Heart right ventricle (tissue), 16 donors: ENCODE measurements at places on chromosomes 12 and 14. TPM values are rescaled to one million over a fixed set of nuclear protein-coding genes. Genes with fewer than 3 reads are reported as not detected.
A peak's percentile ranks its signal among the peaks of the same experiment; 100 is the strongest.

GRCh38 chr12:132582582-132583410 is 27.6 kb downstream of the LRCOL1 start:
- no peaks in the 10 kb centered on the region for H3K27me3 ChIP-seq
- no peak overlapping the region for H3K27ac ChIP-seq
- no peaks in the 10 kb centered on the region for H3K4me1 ChIP-seq
- H3K36me3 ChIP-seq: no peaks in the 10 kb centered on the region
- H3K4me3 ChIP-seq: peak overlapping the region; percentile 44

- H3K4me3 ChIP-seq: no peak overlapping the region
- H3K27ac ChIP-seq: no peak overlapping the region
- H3K36me3 ChIP-seq: no peaks in the 10 kb centered on the region
- no peak for DNase-seq
- peaks cover 3% of the 10 kb centered on the region for H3K27me3 ChIP-seq
Observed at GRCh38 chr12:31362115-31362758, 36.3 kb upstream of the SINHCAF start.

Gene FAR2
- polyA plus RNA-seq: 2.3 TPM

- no peak overlapping the region for H3K4me3 ChIP-seq
- H3K27me3 ChIP-seq: no peaks in the 10 kb centered on the region
Observed at GRCh38 chr12:114275086-114275485, 130.9 kb downstream of the TBX5 start.

DNA sequence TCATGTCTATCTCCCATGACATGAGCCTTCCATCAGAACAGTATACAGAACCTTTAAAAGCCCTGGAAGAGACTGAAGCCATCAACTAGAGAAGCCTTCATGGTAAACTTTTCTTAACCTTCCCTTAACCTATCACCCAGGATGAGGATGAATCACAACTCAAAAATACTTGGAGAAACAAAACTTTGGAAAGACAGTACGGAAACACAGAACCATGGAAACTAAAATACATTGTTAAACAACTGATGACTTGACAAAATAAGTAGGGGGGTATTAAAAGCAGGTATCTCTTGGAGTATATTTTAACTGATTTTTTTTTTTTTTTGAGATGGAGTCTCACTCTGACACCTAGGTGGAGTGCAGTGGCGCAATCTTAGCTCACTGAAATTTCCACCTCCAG is 8.7 kb downstream of the TM7SF3 start:
- no peaks in the 10 kb centered on the region for H3K4me1 ChIP-seq
- H3K4me3 ChIP-seq: no peak overlapping the region
- H3K36me3 ChIP-seq: no peaks in the 10 kb centered on the region
- H3K27me3 ChIP-seq: no peaks in the 10 kb centered on the region

Gene NEUROD4
- not detected for polyA plus RNA-seq

- no peak overlapping the region for H3K4me3 ChIP-seq
- H3K4me1 ChIP-seq: peaks cover 16% of the 10 kb centered on the region
- no peak overlapping the region for H3K27ac ChIP-seq
- no peak for DNase-seq
- no peaks in the 10 kb centered on the region for H3K27me3 ChIP-seq
Observed at GRCh38 chr14:51780741-51781140, 79.7 kb upstream of the GNG2 start.

DNA sequence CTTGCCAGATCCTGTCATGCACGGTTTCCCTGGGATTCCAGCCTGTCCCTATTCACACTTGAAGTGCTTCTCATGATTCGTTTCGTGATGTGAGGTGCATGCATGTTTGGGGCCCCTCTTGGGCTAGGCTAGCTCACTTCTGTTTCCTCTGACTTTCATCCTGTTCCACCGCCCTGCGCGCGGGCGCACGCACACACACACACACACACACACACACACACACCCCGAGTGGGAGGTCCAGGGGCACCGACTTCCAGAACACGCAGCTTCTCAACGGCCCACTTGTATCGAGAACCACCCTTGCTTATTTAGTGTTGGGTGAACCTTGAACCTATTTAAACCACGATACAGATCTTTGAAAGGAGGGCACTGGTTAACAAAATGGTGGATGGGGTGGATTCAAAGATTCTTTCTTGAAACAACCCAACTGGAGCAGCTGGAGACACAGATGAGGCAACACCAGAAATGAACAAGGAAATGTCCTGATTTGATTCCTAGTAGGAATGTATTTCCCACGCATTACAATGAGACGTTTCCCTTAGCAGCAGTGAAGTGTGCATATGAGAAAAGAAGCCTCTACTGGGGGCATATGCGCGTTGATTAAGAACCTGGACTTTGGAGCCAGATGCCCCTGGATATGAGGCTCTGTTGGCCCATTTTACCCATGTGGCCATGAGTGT is 16.3 kb downstream of the ELK3 start:
- DNase-seq: no peak
- H3K36me3 ChIP-seq: no peaks in the 10 kb centered on the region
- H3K4me1 ChIP-seq: peaks cover 98% of the 10 kb centered on the region
- H3K4me3 ChIP-seq: no peak overlapping the region
- peak overlapping the region; percentile 53 for H3K27ac ChIP-seq
- no peaks in the 10 kb centered on the region for H3K27me3 ChIP-seq

DNA sequence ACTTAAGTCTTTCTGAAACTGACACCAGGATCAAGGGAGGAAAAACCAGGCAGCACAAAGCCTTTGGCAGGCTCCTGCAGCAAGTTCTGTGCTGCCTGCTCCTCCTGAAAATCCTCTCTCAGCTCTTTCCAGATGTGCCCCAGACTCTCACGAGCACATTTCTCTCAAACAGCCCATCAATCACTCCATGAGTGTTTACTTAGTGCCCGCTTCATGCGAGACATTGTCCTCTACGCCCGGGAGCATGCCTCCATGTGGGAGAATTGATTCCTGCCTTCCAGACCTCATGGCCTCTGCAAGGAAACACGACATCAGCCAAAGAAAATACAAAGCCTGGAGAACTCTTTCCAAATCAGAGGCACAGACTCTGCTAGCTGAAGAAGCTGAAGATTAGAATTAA is 46.5 kb upstream of the TSPAN11 start:
- H3K27me3 ChIP-seq: no peaks in the 10 kb centered on the region
- no peak for DNase-seq
- H3K36me3 ChIP-seq: no peaks in the 10 kb centered on the region
- H3K27ac ChIP-seq: no peak overlapping the region

DNA sequence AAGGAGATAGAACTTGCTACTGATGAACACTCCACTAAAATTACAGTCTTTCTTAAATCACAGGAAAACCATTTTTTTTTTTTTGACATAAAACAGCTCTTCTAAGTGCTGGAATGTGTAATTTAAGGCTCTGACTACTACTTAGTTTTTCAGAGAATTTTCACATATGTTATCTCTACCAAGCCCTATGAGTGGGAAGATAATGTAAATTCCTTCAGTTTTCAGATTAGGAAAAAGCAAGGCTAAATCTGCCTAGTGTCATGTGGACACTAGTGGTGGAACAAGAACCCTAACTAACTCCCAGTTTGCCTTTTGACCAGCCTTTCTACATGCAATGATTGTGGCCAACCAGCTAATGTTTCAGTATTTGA is 37.3 kb upstream of the CSRP2 start:
- no peak overlapping the region for H3K4me3 ChIP-seq
- no peak for DNase-seq
- H3K27ac ChIP-seq: peak overlapping the region; percentile 25
- H3K27me3 ChIP-seq: no peaks in the 10 kb centered on the region
- peaks cover 3% of the 10 kb centered on the region for H3K4me1 ChIP-seq

Gene SLC17A8
- not detected for polyA plus RNA-seq

Gene ENDOU
- 0.29 TPM for polyA plus RNA-seq

- no peaks in the 10 kb centered on the region for H3K27me3 ChIP-seq
- H3K4me3 ChIP-seq: no peak overlapping the region
- no peaks in the 10 kb centered on the region for H3K36me3 ChIP-seq
- no peak for DNase-seq
Observed at GRCh38 chr12:27824126-27824842, 44.2 kb upstream of the MANSC4 start.

DNA sequence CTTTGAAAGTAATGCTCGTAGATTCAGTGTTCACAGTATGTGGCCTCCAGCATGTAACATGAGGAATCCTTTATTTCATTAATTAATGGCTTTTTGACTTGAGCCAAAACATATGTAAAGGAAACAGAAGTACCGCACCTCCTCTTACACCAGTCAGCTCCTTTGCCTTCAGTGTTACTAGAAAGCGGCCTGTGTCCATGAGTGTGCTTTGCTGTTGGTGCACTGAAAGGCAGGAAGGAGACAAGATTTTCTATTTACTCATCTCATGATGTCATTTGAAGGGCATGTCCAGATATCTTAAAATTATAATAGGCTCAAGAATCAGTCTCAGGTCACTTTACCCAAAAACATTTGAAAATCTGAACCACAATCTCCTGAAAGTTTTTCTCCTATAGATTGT is 9.9 kb upstream of the CCT2 start:
- no peak overlapping the region for H3K4me3 ChIP-seq
- DNase-seq: no peak
- no peak overlapping the region for H3K27ac ChIP-seq
- H3K27me3 ChIP-seq: no peaks in the 10 kb centered on the region

- no peak for DNase-seq
- H3K4me3 ChIP-seq: no peak overlapping the region
- no peaks in the 10 kb centered on the region for H3K27me3 ChIP-seq
- peaks cover 12% of the 10 kb centered on the region for H3K4me1 ChIP-seq
Observed at GRCh38 chr12:43293396-43293795, 258.6 kb downstream of the ADAMTS20 start.

Gene SSPN
- 5.9 TPM for polyA plus RNA-seq

DNA sequence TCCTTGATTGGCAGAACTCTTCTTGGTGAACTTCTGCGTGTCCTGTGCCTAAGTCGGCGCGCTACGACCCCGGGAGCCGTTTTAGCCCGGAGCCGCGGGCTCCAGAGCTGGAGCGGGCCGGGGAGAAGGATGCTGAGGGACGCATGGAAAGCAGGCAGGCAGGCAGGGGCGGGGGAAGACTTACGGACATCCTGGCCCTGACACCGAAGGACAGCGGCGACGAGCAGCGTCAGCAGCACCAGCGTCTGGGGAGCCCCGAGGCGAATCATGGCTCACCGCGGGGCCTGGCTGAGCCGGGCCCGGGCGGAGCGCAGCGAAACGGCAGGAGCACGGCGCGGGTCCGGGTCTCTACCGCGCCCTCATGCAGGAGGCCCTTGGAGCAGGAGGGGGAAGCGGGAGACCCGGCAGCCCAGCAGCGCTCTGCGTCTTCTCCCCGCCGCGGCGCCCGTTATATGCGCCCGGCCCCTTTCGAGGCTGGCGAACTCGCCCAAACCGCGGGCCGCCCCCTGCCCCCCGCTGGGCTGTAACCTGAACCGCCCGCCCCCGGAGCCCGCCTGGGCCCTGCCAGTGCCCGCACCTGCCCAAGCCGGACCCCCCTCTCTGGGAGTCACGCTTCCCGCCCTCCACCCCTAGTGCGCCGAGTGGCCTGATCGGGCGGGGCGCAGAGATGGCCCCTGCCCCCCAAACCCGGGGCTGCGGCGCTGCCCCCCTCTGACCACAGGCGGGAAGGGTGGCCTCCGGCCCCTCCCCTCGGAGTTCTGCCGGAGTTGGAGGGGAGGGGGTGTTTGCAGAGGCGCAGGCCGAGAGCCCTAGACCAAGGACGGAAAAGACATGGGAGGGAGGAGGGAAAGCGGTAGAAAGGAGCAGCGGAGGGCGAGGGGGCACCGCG is at the start of gene COL2A1:
TSS of gene COL2A1 (minus strand) at position 424 of the 889 bp plus-strand sequence. CDS start at position 269, 155 bp downstream.
- H3K4me1 ChIP-seq: peaks cover 43% of the 10 kb centered on the region
- no peaks in the 10 kb centered on the region for H3K36me3 ChIP-seq
- no peak for DNase-seq
- no peak within 1 kb of the TSS for H3K27ac ChIP-seq

DNA sequence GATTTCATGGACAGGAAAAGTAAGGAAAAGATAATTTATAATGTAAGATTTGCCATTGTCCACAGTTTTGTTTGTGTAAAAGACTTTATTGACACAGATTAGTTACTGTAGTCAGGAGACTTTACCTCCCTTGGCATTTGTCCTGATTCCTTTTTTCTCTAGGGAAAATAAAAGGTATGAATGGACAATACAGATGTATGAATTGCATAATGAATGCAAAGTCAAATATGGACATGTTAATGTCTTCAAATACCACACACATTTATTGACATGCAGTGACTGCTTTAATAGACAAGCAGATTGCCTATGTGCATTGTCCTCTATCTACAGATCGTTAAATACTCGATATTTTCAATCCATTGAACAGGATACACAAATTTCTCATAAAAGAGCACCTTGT is 999.7 kb upstream of the SEL1L start:
- no peaks in the 10 kb centered on the region for H3K27me3 ChIP-seq
- H3K4me3 ChIP-seq: no peak overlapping the region
- H3K4me1 ChIP-seq: no peaks in the 10 kb centered on the region
- DNase-seq: no peak

- peak overlapping the region; percentile 49 for H3K4me3 ChIP-seq
- DNase-seq: peak; percentile 96
- H3K4me1 ChIP-seq: peaks cover 38% of the 10 kb centered on the region
- H3K27me3 ChIP-seq: no peaks in the 10 kb centered on the region
- peak overlapping the region; percentile 90 for H3K27ac ChIP-seq
Observed at GRCh38 chr12:124567673-124568373, 411 bp upstream of the NCOR2 start.
